ENCODE measurements at places on chromosomes 4 and X. TPM values are rescaled to one million over a fixed set of nuclear protein-coding genes. Genes with fewer than 3 reads are reported as not detected.

DNA sequence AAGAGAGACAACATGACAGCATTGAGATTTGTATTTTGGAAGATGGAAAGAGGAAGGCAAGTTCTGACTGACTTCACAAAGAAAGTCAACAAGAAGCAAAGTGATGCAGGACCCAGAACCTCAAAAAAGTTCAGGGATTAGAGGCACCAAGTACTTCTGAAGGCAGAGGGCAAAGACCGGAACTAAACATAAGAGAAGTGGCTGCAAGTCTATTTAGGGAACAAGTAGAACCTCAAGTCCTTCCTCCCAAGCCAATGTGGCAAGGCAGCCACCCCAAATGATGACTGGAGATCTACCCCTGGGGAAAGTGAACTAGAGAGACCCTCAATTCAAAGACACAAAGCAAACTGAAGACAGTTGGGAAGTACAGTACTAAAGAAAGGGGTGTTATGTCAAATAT lies 46.6 kb downstream of the SLC39A8 start:
- no peak for DNase-seq

DNA sequence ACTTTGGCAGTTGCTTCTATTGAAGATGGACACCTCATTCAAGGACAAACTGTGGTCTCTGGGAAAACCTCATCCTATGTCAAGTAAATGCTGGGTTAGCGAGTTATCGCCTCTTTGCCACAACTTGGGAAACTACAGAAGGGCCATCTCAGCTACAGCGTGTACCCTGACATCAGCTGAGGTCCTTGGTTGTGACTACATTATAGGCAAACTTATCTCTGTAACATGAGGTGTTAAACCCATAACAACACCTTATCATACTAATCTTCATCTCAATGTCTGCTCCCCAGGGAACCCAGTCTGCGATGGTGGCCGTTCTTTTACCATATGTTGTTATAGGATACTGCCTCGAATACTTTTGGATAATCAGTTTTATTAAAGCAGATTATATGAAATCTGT lies 1862.7 kb downstream of the STIM2 start:
- no peak for DNase-seq

- DNase-seq = no peak
Observed at GRCh38 chr4:86091201-86091600, 268.7 kb downstream of the MAPK10 start.

DNA sequence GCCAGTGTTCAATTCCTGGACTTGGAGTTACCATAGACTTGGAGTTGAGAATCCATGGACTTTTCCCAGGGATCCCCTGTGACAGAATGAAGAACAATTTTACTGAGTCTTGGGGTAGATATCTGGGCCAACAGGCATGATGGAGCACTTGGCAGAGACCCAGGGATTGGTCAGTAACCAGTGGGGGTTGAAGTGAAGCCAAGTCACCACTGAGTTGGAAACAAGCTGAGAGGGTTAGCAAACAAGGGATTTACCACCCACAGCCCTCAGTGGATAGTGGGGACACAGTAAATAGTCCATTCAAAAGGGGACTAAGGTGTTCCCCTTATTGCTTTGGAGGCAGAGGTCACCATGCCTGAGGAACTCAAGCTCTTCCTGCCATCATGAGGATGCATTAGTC lies 281.7 kb downstream of the PPP1R2C start:
- DNase-seq = no peak

DNA sequence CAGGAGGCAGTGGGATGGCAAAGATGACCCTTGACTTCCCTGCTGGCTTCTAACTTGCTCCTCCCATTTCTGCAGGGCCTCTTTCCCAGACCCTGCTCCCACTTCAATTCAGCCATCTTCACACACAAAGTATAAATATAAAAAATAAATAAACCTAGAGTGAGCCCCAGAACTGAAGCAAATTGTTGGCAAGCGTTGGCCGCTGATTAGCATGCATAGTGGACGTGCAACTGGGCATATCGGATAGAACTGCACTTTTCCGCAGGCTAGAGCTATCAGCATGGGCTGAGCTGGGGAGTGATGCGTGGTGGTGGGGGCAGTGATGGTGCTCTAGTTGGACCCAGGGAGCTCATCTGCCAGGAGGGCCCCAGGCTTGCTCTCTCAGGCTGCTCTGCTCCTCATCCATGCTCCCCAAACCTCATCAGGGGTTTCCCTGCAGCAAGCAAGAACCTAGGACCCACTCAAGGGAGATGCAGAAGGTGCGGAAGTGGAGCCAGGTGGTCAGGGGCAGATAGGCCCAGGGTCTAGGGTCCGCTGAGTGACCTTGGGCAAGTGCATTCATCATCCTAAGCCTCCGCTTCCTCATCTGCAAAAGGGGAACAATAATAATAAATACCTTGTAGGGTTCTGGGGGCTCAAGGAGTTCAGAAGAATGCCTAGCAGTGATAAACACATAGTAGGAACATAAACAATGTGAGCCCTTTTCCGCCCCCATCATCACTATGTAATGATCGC lies 146.8 kb upstream of the PJA1 start:
- no peak for DNase-seq

GRCh38 chr4:86271057-86271456 lies 88.8 kb downstream of the MAPK10 start:
- DNase-seq = no peak

- DNase-seq = no peak
Observed at GRCh38 chrX:110135618-110136017, 132.7 kb downstream of the TMEM164 start.

DNA sequence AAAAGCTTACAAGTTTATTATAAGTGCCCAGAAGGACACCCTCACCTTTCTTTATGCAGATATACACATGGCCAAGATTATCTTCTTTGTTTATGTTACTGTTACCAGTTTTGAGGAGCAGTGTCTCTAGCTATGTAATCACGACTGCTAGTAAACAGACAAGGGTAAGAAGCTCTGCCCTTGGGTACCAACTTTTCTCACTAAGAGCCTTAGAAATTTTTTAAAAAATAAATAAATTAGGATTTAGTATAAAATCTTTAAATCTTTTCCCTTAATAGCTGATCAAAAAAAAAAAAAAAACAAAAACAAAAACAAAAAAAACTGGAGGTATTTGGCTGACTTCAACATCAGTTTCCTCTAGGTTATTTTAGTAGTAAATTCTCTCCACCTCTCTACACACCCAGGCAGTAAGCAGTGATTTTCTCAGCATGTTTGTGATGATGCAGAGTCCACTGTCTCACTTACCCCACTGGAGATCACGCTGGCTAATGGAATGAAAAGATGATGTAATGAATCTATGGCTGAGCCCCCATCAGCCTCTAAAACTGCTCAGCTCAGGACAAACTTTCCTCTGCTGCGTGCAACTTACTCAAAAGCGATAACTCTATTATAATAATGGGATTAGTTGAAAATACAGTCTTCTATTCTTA lies 125.9 kb downstream of the FRYL start:
- no peak for DNase-seq

- no peak for DNase-seq
Observed at GRCh38 chr4:179595671-179596410, 2153.6 kb upstream of the AGA start.

TCEAL6 gene
- 0.82 TPM for total RNA-seq

SUPT20HL1 gene
- 0.35 TPM for total RNA-seq

BMX gene
- 5.4 TPM for total RNA-seq

GPR173 gene
- 1.3 TPM for total RNA-seq

AKAP17A gene
- total RNA-seq = 40.8 TPM

ITGB1BP2 gene
- total RNA-seq = 1.3 TPM

FAM9C gene
- 0.13 TPM for total RNA-seq

Measured in mucosa of descending colon (tissue), 3 donors.